ENCODE measurements at places on chromosomes 1 and 21.

DNA sequence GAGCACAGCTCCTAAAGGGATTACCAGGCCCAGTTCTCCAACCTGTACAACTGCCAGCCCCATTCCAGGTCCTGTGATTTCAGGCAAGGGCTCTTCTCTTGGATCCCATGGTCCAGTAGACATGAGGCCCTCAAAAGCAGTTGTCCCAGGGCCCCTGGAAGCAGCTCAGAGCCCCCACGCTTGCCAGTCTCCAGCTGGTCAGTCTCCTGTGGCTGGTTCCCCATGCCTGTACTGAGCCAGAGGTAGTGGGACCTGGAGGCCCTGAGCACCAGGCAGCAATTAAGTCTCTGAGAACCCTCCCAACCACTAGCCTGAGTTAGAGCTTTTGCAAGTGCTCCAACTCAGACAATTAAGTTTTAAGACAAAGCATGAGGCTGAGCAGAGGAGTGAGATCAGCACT is 36.9 kb downstream of the CDC42BPA start:
- no peak for DNase-seq

- no peak for DNase-seq
These were observed 99.1 kb downstream of the MT1HL1 start for GRCh38 chr1:236904892-236905741.

DNA sequence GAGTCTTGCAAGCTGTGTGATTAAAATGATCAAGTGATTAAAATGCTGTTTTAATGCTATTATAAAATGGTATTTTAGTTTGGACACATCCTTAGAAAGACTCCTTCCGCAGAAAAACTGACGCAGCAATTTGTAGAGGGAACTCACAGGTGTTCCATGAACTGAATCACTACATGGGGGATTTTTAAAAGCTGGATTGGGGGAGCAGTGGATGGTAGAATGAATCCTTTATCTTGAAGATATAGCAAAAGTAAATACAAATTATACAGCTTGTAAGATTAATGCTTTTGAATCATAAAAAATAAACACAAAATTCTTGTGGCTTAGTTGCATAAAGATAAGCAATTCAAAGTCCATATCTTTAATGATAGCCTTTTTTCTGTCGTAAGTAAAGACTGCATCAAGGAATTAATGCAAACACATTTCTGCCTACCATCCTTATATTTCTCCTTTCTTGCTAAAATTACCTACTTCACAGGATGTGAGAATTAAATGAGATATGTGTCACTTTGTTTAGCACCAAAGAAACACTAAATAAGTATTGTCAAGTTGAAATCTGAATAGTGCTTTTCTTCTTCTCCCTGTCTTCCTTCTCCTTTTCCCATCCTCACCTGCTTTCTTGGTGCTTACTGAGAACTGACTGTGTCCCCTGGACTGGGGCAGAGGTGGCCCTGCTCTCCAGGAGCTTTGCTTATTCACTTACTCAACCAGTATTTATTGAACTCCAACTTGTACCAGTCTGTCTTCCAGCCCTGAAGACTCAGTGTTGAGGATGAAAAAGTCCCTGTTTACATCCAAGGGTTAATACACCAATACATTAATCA is 61.5 kb upstream of the F3 start:
- peak; percentile 76 for DNase-seq

DNA sequence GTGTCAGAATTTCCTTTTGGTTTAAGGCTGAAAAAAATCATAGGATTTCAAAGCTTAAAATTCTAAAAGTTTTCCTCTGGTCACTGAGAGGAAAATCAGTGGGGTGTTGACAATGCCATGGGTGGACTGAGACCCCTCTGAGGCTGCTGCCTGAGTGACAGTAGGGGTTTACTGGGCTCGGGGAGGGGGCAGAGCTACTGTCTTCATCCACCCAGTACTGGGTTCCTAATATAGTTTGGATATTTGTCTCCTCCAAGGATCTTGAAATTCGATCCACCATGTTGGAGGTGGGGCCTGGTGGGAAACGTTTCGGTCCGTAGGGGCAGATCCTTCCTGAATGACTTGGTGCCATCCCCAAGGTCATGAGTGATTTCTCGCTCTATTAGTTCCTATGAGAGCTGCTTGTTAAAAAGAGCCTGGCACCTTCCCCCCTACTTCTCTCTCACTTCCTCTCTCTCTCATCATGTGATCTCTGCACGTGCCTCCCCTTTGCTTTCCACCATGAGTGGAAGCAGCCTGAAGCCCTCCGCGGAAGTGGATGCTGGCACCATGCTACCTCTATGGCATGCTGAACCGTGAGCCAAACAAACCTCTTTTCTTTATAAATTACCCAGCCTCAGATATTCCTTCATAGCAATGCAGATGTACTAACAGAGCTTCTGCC is 72.3 kb downstream of the MAP10 start:
- no peak for DNase-seq

- no peak for DNase-seq
These were observed 24.1 kb downstream of the PADI2 start for GRCh38 chr1:17095141-17095540.

Measured in GF-D8 (cell line).